Gastrocnemius medialis (tissue), 4 donors: ENCODE measurements at places on chromosomes 6 and 20. TPM values are rescaled to one million over a fixed set of nuclear protein-coding genes. Genes with fewer than 3 reads are reported as not detected.
A peak's percentile ranks its signal among the peaks of the same experiment; 100 is the strongest.

- no peak overlapping the region for H3K4me3 ChIP-seq
- no peaks in the 10 kb centered on the region for H3K4me1 ChIP-seq
- no peaks in the 10 kb centered on the region for H3K27me3 ChIP-seq
- DNase-seq, result no peak
- H3K36me3 ChIP-seq, result peaks cover 6% of the 10 kb centered on the region
Measured at GRCh38 chr6:57068061-57068460, 21.6 kb downstream of the KIAA1586 start.

GRCh38 chr20:23161968-23162696 lies 76.0 kb upstream of the CD93 start:
- H3K27me3 ChIP-seq, result no peaks in the 10 kb centered on the region
- H3K4me1 ChIP-seq, result peaks cover 56% of the 10 kb centered on the region
- no peak overlapping the region for H3K4me3 ChIP-seq
- no peaks in the 10 kb centered on the region for H3K36me3 ChIP-seq

- no peaks in the 10 kb centered on the region for H3K4me1 ChIP-seq
- no peaks in the 10 kb centered on the region for H3K27me3 ChIP-seq
- no peak for DNase-seq
- no peak overlapping the region for H3K27ac ChIP-seq
- no peaks in the 10 kb centered on the region for H3K36me3 ChIP-seq
Measured at GRCh38 chr6:79173378-79173777, 61.1 kb downstream of the HMGN3 start.

- H3K4me1 ChIP-seq, result no peaks in the 10 kb centered on the region
- no peak for DNase-seq
- H3K27ac ChIP-seq, result peak overlapping the region; percentile 33
- H3K36me3 ChIP-seq, result no peaks in the 10 kb centered on the region
Measured at GRCh38 chr20:46388201-46388836, 18.1 kb downstream of the ELMO2 start.

- H3K36me3 ChIP-seq, result no peaks in the 10 kb centered on the region
- no peak overlapping the region for H3K27ac ChIP-seq
- peaks cover 3% of the 10 kb centered on the region for H3K4me1 ChIP-seq
Measured at GRCh38 chr6:157884756-157885155, 61.7 kb downstream of the SNX9 start.

DNA sequence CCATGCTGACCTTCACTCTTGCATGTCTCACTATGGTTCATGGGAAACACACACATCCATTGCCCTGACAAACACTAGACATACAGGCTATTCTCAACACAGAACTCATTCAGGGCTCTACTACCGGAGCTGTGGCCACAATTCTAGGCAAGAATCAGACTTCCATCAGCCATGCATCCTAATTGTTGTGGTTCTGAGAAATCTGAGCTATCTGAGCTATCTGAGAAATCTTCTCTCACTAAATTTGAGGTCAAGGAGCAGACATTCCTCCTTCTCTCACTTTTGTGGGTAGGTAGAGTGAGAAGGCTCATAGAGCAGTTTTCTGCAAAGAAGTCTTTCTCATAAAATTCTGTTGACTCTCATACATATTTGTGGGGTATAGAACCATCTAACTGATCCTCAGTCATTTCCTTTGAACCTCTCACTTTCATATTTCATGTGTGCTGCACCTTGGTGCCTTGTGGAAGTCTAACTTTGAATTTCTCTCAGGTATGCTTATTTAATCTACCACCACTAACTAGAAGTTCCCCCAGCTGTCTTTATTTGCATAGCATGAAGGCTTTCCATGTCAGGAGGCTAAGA lies 43.6 kb downstream of the ADGRF1 start:
- no peaks in the 10 kb centered on the region for H3K4me1 ChIP-seq
- no peak overlapping the region for H3K27ac ChIP-seq
- DNase-seq, result no peak

GRCh38 chr6:4008324-4009047 lies 70.5 kb downstream of the FAM217A start:
- peak overlapping the region; percentile 66 for H3K27ac ChIP-seq
- no peak for DNase-seq
- H3K27me3 ChIP-seq, result no peaks in the 10 kb centered on the region

DNA sequence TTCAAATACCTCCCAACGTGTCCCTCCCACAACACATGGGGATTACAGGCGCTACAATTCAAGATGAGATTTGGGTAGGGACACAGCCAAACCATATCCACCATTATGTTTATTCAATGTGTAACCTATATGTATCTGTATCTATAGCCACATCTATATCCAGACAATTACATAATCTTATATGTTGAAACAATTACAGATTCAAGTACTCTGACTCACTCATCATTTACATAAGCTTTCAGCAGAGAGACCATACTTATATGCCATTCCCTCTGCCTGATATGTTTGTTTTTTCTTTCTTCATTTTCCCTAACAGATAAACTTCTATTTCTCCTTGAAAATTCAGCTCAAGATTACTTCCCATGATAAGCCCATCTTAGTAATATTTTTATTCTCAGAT lies 163.6 kb downstream of the LAMA2 start:
- no peaks in the 10 kb centered on the region for H3K4me1 ChIP-seq
- no peak overlapping the region for H3K4me3 ChIP-seq
- no peaks in the 10 kb centered on the region for H3K27me3 ChIP-seq
- H3K36me3 ChIP-seq, result peaks cover 11% of the 10 kb centered on the region

DNA sequence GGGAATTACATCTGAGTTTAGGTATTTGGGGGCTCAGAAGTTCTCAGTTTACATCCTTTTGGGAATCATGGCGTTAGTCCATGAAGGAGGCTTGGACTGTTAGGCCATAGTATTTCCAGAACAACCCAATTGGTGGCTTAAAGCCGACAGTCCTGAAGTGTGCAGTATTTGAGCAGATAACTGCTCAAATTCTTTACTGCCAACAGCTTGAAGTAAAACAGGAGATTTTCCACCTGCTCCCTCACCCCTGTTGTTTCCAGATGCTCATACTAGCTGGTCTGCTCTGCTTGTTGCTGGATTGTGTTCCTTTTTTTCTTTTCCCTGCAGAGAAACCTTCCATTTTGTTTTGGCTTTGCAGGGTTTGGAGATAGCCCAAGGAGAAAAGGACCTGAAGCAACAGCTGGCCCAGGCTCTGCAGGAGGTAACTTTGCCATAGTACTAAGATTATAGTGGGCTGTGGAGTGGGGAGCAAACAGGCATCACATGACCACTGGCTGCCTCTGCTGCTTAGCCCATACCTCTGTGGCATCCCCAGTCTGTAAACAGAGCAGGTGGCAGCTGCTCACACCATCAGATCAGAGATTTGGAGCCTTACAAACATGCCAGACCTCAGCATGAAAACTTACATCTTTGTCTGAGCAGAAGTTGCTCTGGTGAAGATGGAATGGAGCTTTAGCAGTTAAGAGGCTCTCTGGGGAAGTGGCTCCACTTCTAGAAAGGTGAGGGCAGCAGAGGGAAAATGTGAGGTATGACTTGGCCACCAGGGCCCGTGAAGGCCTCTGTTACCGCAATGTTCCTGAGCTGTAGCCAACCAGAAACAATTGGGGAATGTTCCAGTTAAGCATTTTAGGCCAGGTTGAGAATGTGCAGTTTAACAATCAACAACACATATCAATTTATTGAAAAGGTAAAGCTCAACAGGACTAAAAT lies 17.6 kb downstream of the RNF8 start:
- DNase-seq, result no peak
- no peaks in the 10 kb centered on the region for H3K27me3 ChIP-seq
- no peak overlapping the region for H3K4me3 ChIP-seq
- H3K36me3 ChIP-seq, result peaks cover 12% of the 10 kb centered on the region
- H3K27ac ChIP-seq, result no peak overlapping the region

DNA sequence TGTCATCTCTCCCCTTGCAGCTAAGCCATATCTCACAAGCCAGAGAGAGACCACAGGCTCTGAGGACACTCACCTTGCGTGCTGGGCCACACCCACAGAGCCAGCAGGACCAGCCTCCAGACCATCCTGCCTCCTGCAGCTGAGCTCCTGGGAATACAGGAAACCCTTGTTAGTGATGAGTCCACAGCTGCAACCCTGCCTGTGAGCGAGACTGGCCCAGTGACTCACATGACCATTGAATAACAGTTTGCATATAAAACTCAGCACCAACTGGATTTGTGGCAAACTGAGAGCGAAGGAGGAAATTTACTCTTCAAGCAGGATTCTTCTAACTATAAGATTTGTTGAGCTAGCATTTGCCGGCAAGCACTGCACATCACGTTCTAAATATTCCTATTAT lies 3.0 kb downstream of the THBS2 start:
- H3K4me1 ChIP-seq, result no peaks in the 10 kb centered on the region
- no peaks in the 10 kb centered on the region for H3K36me3 ChIP-seq
- H3K27me3 ChIP-seq, result peaks cover 18% of the 10 kb centered on the region
- no peak overlapping the region for H3K4me3 ChIP-seq

GRCh38 chr20:61940491-61940890 lies 125.2 kb downstream of the TAF4 start:
- H3K27ac ChIP-seq, result no peak overlapping the region
- H3K36me3 ChIP-seq, result no peaks in the 10 kb centered on the region
- H3K27me3 ChIP-seq, result no peaks in the 10 kb centered on the region
- peak; percentile 3 for DNase-seq

GRCh38 chr20:43940518-43941225 lies 26.0 kb downstream of the TOX2 start:
- no peak overlapping the region for H3K27ac ChIP-seq
- no peak for DNase-seq
- H3K27me3 ChIP-seq, result no peaks in the 10 kb centered on the region
- H3K4me3 ChIP-seq, result no peak overlapping the region
- H3K4me1 ChIP-seq, result no peaks in the 10 kb centered on the region

- H3K27me3 ChIP-seq, result no peaks in the 10 kb centered on the region
- H3K4me1 ChIP-seq, result peaks cover 79% of the 10 kb centered on the region
- peak; percentile 65 for DNase-seq
- H3K27ac ChIP-seq, result peak overlapping the region; percentile 81
- H3K36me3 ChIP-seq, result no peaks in the 10 kb centered on the region
Measured at GRCh38 chr6:123616016-123616415, 20.7 kb downstream of the TRDN start.

- no peaks in the 10 kb centered on the region for H3K36me3 ChIP-seq
- H3K27me3 ChIP-seq, result no peaks in the 10 kb centered on the region
- H3K4me1 ChIP-seq, result no peaks in the 10 kb centered on the region
- no peak overlapping the region for H3K4me3 ChIP-seq
- DNase-seq, result no peak
Measured at GRCh38 chr6:132142308-132142707, 191.1 kb upstream of the CCN2 start.

GRCh38 chr6:159267165-159267564 lies 98.0 kb downstream of the FNDC1 start:
- no peaks in the 10 kb centered on the region for H3K27me3 ChIP-seq
- no peaks in the 10 kb centered on the region for H3K4me1 ChIP-seq
- no peaks in the 10 kb centered on the region for H3K36me3 ChIP-seq
- no peak overlapping the region for H3K27ac ChIP-seq
- no peak overlapping the region for H3K4me3 ChIP-seq
- DNase-seq, result no peak

- peak within 1 kb of the TSS; percentile 69 for H3K27ac ChIP-seq
- no peaks in the 10 kb centered on the region for H3K36me3 ChIP-seq
- H3K4me3 ChIP-seq, result peak within 1 kb of the TSS; percentile 58
- H3K27me3 ChIP-seq, result peaks cover 30% of the 10 kb centered on the region
- no peak for DNase-seq
- H3K4me1 ChIP-seq, result peaks cover 10% of the 10 kb centered on the region
Measured at GRCh38 chr20:38805502-38805957, at the start of gene PPP1R16B. Gene PPP1R16B (plus strand): TSS chr20:38805697. CDS start chr20:38835926, 30,229 bp downstream.

DNA sequence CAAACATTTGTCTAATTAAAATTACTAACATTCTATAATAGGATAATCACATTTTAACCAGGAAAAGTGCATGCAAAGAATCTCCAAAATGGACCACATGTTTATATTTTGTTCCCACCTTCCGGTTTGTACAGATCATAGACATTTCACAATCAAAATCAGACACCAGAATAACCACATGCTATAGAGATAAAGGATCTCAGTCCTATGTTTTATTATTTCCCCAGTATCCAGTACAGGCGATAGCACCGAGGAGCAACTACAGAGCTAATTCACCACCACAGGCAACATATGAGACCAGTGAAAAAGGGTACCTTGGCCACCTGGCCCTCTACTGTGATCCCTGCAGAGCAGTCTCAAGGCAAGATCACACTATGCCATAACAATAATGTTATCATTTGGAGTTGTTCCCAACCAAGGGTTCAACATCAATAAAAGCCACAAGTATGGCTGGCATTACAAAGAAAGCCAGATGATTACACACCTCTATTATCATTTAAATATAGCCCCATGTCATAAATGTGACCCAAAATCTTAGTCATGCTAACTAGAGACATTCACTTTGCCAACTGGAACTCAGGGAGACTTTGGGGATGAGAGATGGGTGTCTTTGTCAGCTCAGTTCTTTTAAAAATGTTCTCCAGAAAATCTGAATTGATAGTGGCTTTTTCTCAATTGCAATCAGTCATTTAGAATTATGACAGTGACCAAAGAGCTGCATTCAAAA lies 46.7 kb downstream of the RALGAPA2 start:
- no peak for DNase-seq
- no peaks in the 10 kb centered on the region for H3K36me3 ChIP-seq
- H3K4me1 ChIP-seq, result peaks cover 46% of the 10 kb centered on the region
- H3K27ac ChIP-seq, result peak overlapping the region; percentile 69

- no peak overlapping the region for H3K4me3 ChIP-seq
- no peaks in the 10 kb centered on the region for H3K27me3 ChIP-seq
- no peak for DNase-seq
Measured at GRCh38 chr6:94344866-94345265, 925.5 kb upstream of the EPHA7 start.

DNA sequence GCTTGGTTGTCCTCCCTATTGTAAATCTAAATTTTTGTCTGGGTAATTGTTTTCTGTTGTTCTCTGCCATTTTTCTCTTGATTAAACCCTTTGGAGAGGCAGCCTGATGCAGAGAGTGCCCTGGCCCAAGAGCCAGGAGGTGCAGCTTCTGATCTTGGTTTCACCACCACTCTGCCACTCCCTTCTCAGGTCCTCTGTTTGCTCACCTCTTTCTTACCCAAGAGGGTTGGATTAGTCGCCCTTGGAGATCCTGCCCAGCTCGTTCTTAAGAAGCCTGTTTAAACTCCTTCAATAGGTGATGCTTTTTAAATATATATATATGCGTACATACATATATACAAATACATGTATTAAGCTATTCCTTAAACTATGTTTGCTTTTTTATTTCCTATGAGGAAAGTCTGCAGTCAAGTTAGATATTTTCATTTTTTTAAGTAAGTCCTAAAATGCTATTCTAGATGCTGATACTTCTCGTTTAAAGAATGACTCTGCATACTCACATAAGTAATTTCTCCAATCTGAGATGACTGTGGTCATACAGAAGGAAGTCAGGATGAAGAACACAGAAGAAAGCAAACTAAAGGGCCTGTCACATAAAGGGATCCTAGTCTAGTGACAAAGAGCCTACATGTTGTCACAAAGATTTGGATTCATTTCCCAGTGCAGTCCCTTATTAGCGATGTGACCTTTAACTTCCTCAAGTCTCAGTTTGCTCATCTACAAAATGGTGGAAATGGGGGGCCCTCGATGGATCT lies 19.9 kb downstream of the TPD52L1 start:
- no peak overlapping the region for H3K4me3 ChIP-seq
- peaks cover 59% of the 10 kb centered on the region for H3K4me1 ChIP-seq
- H3K36me3 ChIP-seq, result no peaks in the 10 kb centered on the region
- no peaks in the 10 kb centered on the region for H3K27me3 ChIP-seq
- peak overlapping the region; percentile 51 for H3K27ac ChIP-seq

Gene KCNS1
- not detected for total RNA-seq

Gene SYTL3
- 10.1 TPM for total RNA-seq

Gene ZNF391
- total RNA-seq, result 1.1 TPM

Gene RPS6KA2
- total RNA-seq, result 35.7 TPM

Gene TTK
- 3.4 TPM for total RNA-seq

Gene COL19A1
- total RNA-seq, result 0.05 TPM

Gene GRIK2
- 5.1 TPM for total RNA-seq

Gene APOM
- 1.9 TPM for total RNA-seq

Gene ZNF133
- total RNA-seq, result 6.9 TPM

Gene TBP
- total RNA-seq, result 13.5 TPM
